Left lung (tissue), 14 donors: ENCODE measurements at places on chromosomes 4 and X. TPM values are rescaled to one million over a fixed set of nuclear protein-coding genes. Genes with fewer than 3 reads are reported as not detected.

The WNK3 gene
- total RNA-seq, result 1.3 TPM

The CYLC1 gene
- total RNA-seq, result not detected

The DNAJB14 gene
- total RNA-seq, result 60.3 TPM

DNA sequence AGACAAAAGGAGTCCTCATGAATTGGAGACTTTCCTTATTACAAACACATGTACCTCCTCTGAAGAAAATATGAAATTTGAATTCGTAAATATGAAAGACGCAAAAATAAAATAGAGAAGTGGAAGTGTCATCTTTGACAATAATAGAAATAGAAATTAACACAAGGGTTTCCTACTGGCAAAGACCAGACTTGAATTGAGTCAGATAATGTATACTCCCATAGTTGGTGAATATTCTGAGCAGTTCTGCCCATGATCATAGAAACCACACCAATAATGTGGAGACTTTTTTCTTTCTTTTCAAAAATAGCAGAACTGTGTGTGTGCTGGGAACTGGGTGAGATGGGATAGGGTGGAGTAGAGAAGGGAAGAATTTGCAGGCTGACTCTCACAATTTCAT lies 277.7 kb upstream of the TET2 start:
- DNase-seq, result no peak

DNA sequence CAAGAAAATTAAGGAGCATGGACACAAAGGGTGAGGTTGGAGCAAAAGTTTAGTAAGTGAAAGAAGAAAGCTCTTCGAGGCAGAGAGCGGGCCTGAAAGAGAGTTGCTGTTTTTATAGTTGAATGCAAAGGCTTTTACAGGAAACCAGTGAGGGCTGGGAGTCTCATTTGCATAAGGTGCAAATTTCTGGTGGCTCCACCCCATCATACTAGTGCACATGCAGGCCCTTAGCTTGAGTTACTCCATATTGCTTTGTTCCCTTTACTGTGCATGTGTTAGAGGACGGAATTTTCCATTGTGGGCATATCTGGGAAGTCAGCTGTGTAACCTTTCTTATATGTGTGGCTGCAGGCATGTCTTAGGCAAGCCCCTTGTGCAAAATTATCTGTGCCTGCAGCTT lies 48.0 kb downstream of the CPE start:
- DNase-seq, result no peak

GRCh38 chr4:182022909-182023308 lies 220.3 kb upstream of the TENM3 start:
- no peak for DNase-seq

The GAGE12E gene
- total RNA-seq, result not detected

- DNase-seq, result no peak
Measured at GRCh38 chr4:13538427-13538973, 5.8 kb downstream of the NKX3-2 start.

GRCh38 chr4:39259571-39260330 lies 77.4 kb downstream of the WDR19 start:
- DNase-seq, result no peak

DNA sequence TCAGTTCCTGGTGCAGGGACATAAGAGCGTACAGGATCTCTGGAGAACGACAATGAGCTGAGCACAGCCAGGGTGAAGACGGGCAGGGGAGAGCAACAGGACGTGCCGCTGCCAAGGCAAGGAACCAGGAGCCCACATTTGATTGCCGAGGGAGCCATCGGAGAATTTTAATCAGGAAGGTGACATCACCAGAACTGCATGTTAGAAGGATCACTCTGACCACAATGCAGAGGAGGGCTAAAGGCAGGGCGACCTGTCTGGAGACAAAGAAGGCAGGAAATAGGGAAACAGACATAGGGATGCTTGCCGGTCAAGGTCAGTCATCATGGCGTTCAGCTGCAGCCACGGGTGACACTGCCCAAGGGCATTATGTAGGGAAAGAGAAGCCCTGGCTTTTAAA lies 81.4 kb downstream of the RBM47 start:
- DNase-seq, result no peak

- DNase-seq, result no peak
Measured at GRCh38 chr4:5012244-5012898, 6.9 kb downstream of the CYTL1 start.

GRCh38 chrX:150449313-150449712 lies 86.2 kb downstream of the MAMLD1 start:
- DNase-seq, result no peak

DNA sequence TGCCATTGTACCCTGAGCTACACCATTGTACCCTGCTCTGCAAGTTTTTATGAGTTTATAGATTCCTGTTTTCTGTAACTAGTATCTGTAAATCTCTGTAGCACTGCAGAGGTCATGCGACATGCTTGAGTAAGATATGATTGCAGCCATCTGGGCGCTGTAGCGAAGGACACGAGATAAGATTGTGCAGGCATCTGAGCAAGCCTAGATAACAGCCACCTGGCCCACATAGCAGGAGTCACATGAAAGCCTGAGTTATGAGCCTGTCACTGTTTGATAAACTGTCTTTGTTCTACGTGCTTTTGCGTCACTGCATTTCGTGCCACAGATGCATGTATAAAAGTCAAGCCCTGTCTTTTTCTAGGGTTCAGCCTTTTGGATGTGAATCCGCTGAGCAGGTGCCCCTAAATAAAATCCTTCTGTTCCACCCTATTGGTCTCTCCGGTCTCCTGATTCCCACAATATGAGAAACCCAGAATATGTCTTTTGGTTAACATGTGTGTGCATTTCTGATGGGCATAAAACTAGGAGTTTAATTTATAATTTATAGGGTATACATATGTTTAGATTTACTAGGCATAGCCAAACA lies 327.6 kb upstream of the MAOA start:
- no peak for DNase-seq

GRCh38 chrX:138711399-138712347 lies at the start of gene FGF13:
Gene FGF13, minus strand, starts transcription at chrX:138711717. Its CDS starts 714 bp downstream, at chrX:138711003.
- DNase-seq, result peak; percentile 18

DNA sequence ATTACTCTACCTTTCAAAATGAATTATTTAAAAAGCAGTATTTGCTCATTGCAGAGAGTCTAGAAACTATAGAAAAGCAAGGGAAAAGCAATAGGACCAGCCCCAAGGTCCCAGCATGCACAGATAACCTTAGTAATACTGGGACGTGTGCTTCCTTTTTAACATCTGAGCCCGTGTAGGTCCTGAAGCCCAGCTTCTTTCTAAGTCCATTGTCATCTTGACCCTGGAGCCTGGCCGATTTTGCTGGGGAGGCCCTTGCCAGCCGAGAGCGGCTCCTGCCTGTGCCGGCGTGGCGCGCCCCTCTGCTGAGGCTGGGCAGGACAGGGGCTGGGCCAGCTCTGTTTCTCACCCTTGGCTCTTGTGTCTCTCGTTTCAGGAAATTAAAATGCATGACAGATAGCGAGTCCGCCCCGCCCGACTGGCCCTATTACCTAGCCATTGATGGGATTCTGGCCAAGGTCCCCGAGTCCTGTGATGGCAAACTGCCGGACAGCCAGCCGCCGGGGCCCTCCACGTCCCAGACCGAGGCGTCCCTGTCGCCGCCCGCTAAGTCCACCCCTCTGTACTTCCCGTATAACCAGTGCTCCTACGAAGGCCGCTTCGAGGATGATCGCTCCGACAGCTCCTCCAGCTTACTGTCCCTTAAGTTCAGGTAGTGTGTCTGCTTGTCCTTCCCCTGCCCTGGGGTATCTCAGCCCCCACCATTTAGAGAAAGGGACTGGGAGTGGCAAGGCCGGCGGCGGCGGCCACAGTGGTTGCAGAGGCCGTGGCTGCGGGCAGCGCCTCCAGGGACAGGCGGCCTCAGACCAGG lies 4.1 kb downstream of the MSANTD1 start:
- DNase-seq, result no peak

GRCh38 chrX:48779399-48779798 lies 7.0 kb upstream of the GATA1 start:
- no peak for DNase-seq
